ENCODE measurements at places on chromosomes 7 and 10. TPM values are rescaled to one million over a fixed set of nuclear protein-coding genes. Genes with fewer than 3 reads are reported as not detected.

DNA sequence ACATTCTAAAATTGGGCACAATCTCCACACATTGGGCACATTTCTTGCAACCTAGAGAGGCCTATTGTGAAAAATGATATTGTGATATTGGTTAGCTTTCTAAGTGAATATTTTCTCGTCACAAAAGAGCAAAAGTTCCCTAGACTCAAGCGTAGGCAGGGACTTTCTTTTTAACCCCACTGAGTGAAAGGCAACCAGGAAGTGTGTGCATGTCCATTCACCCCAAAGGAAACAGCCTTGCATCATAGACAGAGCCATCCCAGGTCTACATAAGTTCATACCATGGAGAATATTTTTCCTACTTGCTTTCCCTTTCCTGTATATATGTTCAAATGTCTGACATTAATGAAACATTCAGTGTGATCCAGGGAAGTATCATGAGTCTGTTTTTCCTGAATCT is 84.2 kb upstream of the AGBL3 start:
- no peak for DNase-seq

DNA sequence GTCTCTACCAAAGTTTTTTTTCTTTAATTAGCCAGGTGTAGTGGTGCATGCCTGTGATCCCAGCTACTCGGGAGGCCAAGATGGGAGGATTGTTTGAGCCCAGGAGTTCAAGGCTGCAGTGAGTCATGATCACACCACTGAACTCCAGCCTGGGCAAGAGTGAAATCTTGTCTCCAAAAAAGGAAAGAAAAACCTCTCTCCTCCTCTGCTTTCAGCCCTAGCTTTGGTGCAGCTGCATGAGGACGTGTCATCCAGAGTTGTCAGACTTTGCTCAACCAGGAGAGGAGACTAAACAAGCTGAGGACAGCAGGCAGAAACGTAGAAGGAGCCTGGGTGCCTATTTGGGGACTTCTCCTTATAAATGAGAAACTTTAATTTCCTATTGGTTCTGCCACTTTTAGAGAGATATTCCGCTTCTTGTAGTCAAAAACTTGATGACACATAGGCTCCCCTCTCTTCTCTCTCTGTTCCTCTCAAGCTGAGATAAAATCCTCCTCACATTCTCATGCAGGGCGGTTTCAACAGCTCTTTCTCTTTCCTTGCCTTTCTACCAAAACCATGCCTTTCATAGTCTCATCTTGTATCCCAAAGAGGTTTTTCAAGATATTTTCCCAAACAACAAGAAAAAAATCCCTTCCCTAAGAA is 205.4 kb downstream of the ARHGAP12 start:
- no peak for DNase-seq

DNA sequence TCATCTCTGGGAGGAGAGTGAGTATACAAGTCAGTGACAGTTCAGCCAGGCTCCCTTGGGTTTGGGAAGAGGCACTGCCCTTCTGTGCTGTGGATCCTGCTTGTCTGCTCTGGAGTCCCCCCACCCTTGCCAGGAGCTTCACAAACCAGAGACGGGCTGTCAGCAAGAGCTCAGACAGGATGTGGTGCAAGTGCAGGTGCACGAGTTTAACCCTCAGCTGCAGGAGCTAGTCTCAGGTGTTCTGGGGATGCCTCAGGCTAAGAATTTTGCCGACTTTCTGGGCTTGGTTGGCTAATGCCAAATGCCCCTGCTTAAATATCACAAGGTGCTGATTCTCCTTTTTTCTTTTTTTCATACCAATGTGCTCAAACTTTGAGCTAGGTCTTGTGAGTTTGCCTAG is 22.3 kb downstream of the ZNF783 start:
- DNase-seq, result no peak

- no peak for DNase-seq
These were observed at the start of gene TAS2R3 for GRCh38 chr7:141763797-141764196. Gene TAS2R3, plus strand, starts transcription at chr7:141764097. Its CDS starts 62 bp downstream, at chr7:141764159.

DNA sequence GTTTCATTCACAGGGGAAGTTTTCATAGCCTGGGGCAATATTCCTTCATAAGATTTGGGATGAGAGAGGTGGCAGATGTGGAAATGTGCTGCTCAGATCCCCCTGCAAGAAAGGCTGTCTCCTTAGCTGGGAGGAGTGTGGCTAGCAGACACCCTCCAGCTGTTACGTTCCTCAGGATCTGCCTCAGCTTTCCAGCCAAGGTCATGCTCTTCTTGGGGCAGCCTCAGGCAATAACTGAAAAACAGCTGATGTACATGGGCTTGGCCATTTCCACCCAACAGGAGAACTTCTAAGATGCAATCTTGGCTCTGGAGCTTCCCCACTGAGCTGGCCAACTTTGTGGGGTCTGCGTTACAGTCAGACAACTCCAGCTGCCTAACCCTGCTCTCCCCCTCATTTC is 51.3 kb upstream of the SEPTIN7 start:
- DNase-seq, result no peak

- DNase-seq, result no peak
These were observed 28.3 kb upstream of the SVOPL start for GRCh38 chr7:138729444-138729843.

- peak; percentile 67 for DNase-seq
These were observed 4.0 kb downstream of the GNGT1 start for GRCh38 chr7:93910076-93910994.

DNA sequence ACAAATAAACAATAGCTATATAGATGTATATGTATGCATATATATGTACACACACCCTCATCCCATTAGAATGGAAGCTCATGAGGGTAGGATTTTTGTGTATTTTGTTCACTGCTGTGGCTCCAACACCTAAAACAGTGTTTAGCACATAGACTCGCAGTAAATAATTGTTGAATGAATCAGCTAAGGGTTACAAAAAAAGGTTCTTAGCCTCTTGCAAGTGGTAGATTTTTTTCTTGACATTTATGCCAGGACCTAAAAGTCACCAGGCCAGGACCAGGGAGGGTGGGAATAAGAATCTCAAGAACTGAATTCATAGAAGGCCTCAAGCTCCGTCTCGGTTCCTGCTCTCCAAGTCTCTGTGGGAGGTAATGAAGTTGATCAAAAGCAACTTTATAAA is 82.5 kb upstream of the CAPZA2 start:
- DNase-seq, result no peak

GRCh38 chr10:99621454-99622251 is 1.4 kb upstream of the SLC25A28 start:
- no peak for DNase-seq

DNA sequence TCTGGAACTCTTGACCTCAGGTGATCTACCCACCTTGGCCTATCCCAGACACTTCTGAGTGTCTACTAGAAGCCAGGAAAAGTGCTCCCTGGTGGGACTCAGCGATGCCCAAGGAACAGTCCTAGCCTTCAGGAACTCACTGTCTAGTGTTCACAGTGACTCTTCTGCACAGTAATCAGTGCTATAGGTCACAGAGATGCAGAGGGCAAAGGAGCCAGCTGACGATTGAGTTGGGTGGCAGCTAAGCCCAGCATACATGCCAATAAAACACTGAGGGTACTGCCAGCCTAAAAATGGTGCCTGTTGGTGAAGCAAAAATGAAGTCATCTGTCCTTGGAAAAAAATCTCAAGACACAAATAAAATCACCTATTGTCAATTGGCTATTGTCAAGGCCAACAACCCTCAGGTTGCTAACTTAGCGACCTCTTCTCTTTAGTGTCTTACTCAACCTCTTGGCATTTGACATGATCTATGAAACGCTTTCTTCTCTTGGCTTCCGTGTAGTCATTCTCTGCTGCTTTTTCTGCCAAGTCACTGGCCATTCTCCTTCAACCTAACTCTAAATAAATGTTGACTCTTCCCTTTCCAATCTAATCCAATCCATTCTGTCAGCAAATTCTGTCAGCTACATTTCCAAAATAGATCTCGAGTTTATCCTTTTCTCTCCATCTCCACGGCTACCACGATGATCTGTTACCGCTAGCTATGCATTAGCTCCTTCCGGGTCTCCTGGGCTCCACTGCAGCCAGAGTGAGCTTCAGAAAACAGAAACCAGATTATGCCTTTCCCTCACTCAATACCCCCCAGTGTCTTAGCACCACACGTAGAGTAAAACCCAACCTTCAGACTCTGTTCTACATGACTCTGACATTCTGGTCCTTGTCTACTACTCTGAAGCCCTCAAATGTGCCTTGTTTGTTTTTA is 99.2 kb downstream of the ATXN7L1 start:
- no peak for DNase-seq

PCLO gene
- 0.98 TPM for total RNA-seq

ADAMTS14 gene
- total RNA-seq, result 3.1 TPM

AHR gene
- 288 TPM for total RNA-seq

SYT15 gene
- 17.1 TPM for total RNA-seq

AKR1C8 gene
- total RNA-seq, result 0.94 TPM

Data from sciatic nerve (tissue), 2 donors.